ENCODE measurements at places on chromosomes 1 and 21.

DNA sequence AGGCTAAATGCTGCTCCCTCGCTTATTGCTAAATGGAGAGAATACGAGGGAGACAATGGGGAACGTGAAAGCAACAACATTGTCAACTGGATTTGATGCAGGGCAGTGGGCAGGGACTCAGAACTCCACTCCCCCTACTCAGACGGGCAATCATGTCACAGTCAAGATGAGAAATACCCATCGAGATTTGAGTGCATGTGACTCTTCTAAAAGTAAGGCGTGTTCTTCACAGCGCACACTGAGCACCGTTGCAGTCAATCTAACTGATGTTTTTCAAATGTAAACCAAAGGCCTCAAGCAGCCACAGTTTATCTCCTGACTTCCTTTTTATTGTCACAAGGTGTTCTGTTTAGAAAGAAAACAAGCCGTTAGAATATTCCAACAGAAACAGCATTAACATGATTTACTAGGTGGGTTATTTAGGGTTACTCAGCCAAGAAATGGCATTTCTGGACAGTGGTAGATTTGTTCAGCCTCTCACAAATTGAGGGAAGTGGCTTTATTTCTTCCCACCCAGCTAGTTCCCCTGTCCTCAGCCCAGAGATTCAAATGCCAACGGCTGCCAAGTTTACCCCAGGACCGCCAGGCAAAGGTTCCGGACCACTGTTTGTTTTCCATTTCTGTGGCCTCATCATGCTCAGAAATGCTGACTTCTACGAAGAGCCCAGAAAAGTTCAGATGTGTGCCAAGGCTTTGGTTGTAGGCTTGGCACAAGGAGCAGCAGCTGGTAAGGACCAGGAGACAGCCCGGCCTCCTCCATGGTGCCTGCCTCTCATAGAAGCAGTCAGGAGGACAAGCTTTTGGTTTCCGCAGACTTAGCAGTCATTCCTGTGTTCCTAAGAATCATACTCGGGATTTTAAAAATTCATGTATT lies 171.4 kb downstream of the KIF26B start:
- no peak for DNase-seq

DNA sequence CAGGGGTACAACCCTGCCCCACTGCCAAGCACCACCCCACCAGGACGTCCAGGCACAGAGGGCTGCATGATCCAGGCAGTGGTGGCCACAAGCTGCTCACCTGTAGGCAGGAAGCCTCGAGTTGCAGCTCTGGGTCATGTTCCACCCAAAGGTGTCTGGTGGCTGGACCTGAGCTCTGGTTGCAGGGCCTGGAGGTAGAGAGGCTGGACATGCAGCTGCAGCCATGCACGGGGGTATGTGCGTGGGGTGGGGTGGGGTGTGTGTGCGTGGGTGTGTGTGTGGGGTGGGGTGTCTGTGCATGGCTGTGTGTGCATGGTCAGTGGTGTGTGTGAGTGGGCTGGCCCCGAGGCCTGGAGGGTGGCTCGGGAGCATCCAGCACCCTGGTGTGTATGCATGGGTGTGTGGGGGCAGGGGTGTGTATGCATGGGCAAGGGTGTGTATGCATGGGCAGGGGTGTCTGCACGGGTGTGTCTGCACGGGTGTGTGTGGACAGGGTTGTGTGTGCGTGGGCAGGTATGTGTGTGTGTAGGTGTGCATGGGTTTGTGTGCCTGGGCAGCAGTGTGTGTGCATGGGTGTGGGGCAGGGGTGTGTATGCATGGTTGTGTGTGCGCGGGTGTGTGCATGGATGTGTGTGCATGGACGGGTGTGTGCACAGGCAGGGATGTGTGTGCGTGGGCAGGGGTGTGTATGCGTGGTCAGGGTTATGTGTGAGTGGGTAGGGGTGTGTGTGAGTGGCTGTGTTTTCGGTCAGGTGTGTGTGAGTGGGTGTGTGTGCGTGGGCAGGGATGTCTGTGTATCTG lies 15.6 kb downstream of the ARHGEF16 start:
- DNase-seq, result no peak

DNA sequence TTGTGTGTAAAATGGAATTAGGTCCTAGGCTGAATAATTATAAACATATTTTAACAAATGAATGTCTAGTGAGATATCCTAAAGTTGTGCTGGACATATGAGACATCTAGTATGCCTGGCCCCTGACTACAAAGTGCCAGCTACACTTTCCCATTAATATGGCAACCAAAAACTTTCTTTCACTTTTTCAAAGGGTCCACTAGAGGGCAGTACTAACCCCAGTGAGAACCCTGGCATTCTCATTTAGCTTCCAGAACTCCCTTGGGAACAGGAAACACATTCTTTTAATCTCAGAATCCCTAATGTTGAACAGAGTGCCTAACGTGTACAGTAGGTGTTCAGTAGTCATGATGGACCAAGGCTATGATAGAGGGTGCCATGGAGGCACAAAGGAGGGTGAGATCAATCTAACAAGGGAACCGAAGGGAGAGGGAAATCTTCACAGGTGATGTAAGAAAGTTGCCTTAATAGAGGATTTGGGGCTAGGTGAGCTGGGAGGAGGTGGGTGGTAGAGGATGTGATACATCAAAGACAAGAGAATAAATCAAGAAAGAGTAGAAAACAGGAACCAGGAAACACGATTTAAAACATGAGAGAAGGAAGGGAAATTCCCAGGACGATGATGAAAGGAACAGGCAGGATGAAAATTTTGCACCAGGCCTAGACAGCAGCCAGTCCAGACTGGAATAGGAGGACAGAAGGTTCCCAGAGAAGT lies 41.6 kb downstream of the NSL1 start:
- DNase-seq, result no peak

DNA sequence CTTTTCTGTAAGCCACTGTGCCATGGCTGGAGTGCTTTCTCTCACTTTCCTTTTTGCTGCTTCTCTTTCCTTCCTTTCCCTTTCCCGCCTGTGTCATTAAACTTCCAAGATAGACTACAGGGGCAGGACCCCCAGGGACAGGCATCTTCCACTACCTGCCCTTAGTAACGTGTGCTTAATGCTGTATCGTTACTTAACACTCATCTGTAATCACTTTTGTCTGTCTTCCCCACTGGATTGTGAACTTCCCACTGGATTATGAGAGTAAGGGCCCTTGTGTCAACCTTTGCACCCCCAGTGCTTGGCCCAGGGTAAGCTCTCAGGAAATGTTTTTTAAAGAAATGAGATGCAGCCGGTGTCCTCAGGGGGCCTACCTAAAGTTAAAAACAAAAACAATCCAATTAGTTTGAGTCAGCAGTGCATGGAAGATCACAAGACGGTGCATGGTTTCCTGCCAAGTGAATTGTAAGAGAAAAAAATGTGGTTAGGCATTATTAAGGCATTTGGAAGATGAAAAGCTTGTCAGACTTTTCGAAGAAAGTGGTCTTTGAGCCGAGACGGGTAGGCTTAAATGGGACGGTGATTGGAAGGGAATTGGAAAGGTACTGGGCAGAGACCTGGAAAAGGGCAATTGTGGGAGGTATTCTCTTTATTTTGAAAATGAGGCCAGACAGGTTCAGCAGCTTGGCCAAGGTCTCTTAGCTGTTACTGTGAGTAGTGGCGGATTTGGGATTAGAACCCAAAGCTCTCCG lies 958 bp downstream of the LYPLAL1 start:
- peak; percentile 34 for DNase-seq

DNA sequence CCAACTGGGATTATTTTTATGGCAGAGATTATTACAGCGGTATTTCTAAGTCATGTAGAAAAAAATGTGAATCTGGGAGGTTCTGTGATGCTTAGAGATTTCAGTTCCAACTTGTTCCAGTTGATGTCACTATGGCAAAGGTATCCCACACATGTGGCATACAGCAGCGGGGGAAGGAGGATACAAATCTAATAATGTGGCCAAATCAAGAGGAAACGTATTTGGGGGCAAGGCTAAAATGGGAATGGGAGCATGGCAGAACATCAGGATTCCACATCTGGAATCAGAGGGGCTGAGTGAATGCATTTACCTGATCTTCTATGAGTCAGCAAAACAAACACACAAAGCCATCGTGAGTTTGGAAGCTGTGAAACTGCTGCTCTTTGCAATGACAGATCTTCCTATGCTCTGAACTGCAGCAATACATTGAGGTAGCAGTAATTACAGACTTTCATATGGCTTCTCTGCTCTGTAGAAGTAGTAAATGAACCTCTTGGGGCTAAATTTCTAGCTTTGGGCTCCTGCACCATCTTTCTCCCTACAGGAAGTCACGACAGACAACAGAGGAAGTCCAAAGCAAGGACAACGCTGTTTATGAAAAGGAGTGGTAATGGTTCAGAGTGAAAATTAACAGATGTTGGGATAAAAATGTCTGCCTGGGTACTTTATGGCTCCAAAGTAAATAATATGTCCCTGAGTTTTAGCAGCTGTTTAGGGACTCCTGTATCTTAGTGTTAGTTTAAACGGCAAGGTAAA lies 55.5 kb downstream of the GABPA start:
- DNase-seq, result no peak

DNA sequence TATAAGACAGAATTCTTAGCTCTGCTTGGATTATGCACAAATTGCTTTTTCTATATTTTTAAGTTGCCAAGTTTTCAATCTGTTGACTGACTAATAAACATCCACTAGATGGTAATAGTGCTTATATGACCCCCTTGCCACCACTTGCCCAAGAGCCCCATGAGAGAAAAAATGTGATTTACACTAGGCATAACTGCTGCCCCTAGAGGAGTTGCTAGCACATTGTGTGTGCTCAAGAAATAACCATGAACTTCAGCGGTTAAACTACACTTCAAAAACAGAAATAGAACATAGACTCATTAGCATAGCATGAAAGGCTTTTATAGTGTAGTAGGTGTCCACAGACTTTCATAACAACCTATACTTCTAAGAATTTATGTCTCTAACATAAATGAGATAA lies 61.4 kb downstream of the BRINP3 start:
- DNase-seq, result no peak

DNA sequence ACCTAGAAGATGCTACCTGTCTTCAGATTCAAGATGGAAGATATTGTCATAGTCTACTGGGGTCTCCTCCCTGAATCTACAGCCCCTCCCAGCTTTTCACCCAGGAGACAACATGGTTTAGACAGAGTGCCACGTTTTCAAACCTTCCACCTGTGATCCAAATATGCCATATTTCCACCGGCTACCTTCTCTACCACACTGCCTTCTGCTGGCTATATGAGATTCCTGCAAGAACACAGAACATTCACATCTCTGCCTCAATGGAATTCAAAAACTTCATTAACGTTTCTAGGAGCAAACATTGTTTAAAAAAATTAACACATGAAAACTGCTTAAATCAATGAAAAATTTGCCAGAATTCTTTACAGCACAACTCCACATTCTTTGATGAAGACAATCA lies 12.9 kb upstream of the LELP1 start:
- DNase-seq, result no peak

GRCh38 chr21:39001341-39001740 lies 181.9 kb downstream of the PSMG1 start:
- no peak for DNase-seq

- no peak for DNase-seq
Observed at GRCh38 chr1:158564608-158565007, 5.8 kb downstream of the OR6P1 start.

- DNase-seq, result no peak
Observed at GRCh38 chr1:35080171-35080854, 1.1 kb downstream of the ZMYM1 start.

DNA sequence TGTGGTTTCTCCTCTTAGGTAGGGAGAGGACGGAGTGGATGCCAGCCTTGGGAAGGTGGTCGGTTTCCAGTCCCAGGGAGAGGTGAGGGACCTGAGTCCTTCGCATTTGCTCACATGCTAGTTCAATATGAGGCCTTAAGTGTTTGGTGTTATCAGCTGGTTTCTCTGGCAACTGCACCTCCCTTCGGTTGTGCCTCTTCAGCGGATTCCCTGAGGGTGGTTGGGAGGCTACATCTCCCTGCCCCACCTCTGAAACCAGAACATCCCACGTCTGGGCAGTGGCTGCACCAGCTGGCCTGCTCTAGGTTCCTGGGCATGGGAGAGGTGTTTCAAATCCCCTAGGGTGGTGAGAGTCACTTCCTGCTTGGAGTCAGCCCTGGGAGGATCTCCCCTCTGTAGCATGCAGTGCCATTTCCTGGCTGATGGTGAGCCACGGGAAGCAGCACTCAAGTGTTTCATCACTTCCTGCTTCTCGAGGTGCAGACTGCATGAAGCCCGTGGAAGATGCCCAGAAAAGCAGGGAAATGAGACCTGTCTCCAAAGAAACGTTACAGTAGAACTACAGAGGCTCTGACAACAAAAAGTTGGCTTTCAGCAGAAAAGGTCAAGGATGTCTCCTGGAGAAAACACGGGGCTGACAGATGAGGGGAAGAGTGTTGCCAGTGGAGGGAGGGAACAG lies 4.5 kb downstream of the TMEM125 start:
- DNase-seq, result peak; percentile 43

GRCh38 chr1:160030657-160031364 lies 979 bp downstream of the PIGM start:
- no peak for DNase-seq

GRCh38 chr1:53123453-53124140 lies 18.8 kb downstream of the SLC1A7 start:
- DNase-seq, result no peak

DNA sequence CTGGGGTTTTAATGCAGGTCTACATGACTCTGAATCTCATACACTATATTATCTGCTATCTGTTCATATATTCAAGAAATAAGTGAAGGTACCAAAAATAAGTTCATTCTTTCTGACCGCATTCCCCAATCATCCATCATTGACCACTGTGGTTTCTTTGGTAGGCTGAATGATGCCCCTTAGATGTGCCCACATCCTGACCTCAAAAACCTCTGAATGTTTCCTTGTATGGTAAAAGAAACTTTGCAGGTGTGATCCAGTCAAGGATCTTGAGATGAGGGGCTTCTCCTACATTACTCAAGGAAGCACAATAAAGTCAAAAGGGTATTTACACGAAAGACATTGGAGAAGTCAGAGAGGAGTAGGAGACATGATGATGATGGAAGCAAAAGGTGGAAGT lies 60.6 kb upstream of the LRRC8B start:
- no peak for DNase-seq

- peak; percentile 33 for DNase-seq
Observed at GRCh38 chr21:34367320-34367935, 3.6 kb downstream of the KCNE2 start.

DNA sequence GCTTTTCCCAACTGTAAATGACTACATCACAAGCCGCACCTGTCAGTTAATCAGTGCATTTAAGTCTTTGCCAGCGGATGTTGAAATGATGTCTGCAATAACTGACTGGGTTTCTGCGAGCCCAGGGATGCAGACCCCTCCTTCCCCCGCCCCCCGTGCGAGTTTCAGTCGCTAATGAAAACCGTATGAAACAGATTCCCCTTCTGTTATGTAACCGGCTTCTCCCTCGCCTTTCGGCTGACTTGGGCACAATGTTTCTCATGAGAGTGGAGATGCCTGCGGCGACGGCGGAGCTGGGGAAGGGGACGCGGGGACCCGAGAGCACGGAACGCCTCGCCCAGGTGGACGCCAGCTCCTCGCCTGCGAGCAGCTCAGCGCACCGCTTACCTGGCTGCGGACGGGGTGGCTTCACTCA lies 753 bp downstream of the KCNJ6 start:
- DNase-seq, result no peak

- no peak for DNase-seq
Observed at GRCh38 chr21:9763807-9764206, 757.6 kb upstream of the TPTE start.
